ENCODE measurements at places on chromosomes 11 and 22.

DNA sequence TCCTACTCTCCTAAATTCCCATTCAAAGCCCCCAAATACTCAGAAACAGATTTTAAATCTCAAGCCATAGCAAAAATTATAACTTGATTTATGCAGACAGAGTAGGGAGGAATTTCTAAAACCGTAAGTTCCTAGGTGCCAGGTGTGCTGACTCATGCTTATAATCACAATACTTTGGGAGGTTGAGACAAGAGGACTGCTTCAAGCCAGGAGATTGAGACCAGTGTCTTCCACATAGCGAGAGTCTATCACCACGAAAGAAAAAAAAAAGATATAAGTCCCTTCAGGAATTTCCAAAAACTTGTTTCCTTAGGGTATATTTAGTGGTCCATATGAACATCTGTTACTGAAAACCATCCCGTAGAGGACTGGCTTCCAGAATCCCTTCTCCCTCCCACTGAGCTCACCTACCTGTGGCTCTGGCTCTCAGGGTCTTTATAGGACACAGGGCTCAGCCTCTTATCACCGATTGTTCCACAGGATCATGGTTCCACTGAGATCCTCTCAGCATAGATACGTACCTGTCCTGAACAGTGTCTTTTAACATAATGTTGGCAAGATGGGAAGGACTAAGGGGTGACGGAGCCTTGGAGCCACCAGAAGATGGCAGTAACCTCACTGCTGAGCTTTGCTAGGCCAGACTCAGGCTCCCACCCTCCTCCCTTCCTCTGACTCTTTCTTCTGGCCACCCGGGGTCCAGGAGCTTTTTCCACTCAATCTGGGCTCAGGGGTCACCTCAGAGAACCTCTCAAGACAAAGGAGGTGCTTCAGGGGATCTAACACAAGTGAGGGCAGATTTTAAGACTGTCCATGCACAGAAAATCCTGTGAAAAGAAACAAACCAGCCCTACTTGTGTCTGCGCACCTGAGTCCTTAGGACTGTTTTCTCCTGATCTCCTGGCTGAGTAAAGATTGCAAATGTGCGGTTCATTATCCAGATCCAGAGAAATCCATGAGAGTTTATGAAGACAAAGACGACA, 117.5 kb upstream of the TOP3B start:
- DNase-seq: no peak

DNA sequence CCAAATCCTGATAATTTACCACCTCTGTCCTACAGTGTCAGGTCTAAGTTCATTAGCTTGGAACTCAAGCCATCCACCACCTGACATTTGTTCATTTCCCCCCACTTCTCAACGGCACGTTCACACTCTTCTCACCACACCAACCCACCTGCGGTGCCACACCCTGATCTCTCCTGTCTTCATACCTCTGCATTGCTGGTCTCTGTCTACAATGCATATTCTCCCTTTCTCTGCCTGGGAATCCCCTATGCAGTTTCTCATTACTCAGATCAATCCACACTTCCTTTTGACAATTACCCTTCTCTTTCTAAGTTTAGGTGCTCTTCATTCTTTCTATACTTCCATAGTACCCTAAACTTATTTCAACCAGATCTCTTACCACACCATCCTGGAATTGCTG, 20.4 kb upstream of the EMSY start:
- DNase-seq: no peak

DNA sequence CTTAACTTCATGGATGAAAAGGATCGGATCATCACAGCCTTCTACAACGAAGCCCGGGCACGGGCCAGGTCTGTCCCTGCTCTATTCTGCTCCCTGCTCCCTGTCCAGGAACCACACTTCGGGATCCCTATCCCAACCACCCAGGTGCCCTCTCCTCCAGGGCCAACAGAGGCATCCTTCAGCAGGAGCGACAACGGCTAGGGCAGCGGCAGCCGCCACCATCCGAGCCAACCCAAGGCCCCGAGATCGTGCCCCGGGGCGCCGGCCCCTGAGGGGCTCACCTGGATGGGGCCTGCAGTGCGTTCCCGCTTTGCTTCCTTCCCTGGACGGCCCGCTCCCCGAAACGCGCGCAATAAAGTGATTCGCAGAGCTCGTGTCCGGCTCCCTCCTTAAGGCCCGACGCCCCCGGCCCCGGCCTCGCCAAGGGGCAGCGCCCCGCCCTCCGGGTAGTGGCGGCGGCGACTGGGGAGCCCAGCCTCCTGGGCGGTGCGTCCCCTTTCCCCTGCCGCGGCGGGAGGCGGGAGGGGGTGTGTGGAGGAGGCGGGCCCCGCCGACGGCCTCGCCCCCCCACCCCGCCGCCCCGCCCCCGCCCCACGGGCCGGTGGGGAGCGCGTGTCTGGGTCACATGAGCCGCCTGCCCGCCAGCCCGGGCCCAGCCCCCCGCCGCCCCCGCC, at the start of gene VEGFB:
TSS of gene VEGFB (plus strand) at position 672 of the 674 bp plus-strand sequence. CDS start 250 bp downstream, outside the sequence.
- peak; percentile 71 for DNase-seq

DNA sequence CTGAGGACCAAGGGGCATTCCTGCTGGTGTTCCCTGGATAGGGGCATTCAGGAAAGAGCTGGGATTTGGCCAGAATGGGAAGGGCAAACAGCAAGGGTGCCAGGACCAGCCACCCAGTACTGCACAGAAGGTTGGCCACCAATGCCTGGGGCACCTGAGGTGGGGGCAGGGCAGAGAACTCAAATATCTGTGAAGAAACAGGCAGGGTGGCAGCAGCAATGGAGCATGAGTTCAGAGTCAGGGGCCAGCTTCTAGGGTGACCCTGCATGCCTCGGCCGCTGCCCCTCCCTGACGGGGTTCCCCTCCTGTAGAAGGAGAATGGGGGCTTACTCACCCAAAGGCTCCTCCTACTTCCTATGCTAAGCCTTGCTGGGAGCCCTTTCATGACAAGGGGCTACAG, 79.3 kb upstream of the SHANK2 start:
- no peak for DNase-seq

- DNase-seq: no peak
These were observed 1.0 kb upstream of the ROBO4 start for GRCh38 chr11:124898711-124899110.

- DNase-seq: no peak
These were observed 60.5 kb upstream of the FGF3 start for GRCh38 chr11:69879729-69880005.

- no peak for DNase-seq
These were observed 38.6 kb downstream of the GGTLC2 start for GRCh38 chr22:22682807-22683667.

Data from stimulated activated CD8-positive, alpha-beta memory T cell treated with anti-CD3 and anti-CD28 coated beads, Interleukin-12 subunit alpha, Interleukin-12 subunit beta, amount 100 ng/mL, for 4 hours (primary cell).